GM23338 (cell line): ENCODE measurements at places on chromosomes 4 and X.
A peak's percentile ranks its signal among the peaks of the same experiment; 100 is the strongest.

DNA sequence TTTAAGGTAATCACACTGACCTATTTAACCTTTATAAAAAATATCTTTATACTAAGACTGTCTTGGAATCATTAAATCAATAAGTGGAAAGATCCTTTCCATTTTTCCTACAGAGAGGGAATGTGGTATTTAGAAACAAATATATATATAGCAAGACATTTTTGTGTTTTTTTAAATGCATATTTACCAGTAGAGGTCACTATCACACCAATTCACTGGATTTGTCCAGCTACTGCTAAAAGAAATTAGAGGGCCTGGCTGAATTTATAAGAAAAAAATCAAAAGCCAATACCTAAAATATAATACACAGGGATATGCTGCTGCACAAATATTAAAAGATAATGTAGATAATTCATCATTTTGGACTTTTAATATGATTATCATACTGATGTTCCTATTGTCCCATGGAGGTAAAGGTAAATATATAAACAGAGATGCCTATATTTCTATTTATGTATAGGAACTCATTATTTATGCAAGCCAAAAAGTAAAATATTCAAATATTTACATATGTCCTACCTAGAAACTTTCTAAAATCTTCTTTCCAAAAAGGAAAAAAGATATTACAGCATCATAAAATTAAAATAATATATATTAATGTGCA lies 69.5 kb downstream of the PDE5A start:
- peak; percentile 66 for DNase-seq

GRCh38 chrX:13433298-13433605 lies 113.4 kb upstream of the ATXN3L start:
- no peak for DNase-seq

- no peak for DNase-seq
Measured at GRCh38 chr4:653831-654502, 20.1 kb downstream of the ATP5ME start.

GRCh38 chrX:18010253-18010652 lies 149.2 kb upstream of the RAI2 start:
- no peak for DNase-seq

DNA sequence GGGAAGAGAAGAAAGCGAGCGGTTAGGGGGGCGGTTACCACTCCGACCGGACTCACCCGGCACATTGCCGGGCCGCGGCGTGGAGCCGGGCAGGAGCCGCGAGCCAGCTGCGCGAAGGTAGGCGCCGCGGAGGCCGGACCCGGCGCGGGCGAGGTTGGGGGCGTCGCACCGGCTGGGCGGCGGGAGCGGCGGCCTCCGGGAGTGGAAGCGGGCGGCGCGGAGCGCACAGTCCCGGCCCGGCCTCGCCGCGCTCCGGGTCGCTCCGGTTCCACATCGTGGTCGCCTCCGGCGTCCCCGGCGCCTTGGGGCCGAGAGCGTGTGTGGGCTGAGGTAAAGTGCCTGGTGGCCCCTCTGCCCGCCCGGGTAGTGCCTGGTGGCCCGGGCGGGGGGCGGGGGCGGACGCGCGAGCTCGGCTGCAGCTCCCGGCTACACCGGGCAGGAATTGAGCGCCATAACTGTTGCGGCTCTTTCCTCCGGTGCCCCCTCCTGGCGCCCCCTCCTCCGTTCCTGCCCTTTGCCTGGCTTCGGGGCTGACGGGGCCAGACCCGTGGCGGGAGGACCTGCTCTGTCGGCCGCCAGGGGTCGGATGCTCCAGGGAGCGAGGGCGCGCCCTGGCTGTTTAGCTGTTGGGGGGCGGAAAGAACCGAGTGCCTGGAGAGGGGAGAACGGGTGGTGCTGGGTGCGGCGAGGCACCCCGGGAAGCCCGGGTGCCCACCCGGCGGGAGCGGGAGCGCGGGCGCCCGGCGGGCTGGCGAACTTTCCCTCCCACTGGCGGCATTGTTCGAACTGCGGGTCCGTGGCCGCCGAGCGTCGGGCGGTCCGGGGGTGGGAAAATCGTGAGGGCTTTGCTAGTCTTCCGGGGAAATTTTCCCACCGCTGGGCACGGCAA lies 626 bp downstream of the JADE3 start:
- peak; percentile 76 for DNase-seq

GRCh38 chrX:120294651-120295050 lies 16.6 kb downstream of the TMEM255A start:
- DNase-seq: no peak

DNA sequence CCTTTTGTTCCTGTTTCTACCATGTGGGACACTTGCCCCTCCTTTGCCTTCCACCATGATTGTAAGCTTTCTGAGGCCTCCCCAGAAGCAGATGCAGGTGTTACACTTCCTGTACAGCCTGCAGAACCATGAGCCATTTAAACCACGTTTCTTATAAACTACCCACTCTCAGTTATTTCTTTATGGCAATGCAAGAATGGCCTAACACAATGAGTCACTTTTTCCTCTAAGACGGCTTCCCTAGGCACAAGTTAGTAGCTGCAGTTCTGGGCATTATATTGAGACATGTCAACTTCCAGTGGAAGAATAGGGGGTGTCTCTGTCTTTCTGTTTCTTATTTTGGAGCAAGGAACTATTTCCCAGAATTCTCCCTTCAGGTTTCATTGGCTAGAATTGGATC lies 32.9 kb upstream of the DIPK2B start:
- DNase-seq: no peak

- DNase-seq: peak; percentile 76
Measured at GRCh38 chr4:44927399-44928380, 201.3 kb upstream of the GNPDA2 start.

DNA sequence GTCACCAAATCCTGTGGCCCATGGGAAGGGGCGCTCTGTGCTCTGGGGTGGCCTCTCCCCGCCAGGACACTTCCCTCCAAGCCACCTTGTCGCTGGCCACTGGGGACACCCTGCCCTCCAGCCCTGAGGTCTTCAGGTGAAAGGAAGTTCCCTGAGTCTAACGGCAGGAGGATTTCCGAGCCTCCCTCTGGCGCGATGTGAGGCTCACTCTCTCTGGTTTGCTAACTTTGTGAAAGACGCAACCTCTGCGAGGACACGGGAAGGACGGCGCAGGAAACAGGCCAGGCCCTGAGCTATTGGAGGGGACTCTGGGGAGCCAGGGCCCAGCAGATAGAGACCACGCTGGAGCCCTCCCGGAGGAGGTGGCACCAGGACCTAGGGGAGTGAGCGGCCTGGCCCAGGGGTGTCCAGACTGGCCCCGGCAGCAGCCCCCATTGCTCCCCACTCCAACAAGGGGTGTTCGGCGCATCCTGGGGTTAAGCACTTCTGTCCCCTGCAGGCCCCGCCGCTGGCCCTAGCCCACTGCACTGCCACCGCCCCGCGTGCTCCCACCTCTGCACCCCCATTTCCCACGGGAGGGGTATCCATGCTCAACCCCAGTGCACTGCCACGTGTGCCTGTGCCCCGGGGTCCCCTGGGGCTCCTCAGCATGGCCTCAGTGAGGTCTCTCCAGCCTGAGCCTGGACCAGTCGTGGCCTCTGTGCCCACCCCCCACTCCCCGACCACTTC lies 72.2 kb upstream of the MXD4 start:
- no peak for DNase-seq

DNA sequence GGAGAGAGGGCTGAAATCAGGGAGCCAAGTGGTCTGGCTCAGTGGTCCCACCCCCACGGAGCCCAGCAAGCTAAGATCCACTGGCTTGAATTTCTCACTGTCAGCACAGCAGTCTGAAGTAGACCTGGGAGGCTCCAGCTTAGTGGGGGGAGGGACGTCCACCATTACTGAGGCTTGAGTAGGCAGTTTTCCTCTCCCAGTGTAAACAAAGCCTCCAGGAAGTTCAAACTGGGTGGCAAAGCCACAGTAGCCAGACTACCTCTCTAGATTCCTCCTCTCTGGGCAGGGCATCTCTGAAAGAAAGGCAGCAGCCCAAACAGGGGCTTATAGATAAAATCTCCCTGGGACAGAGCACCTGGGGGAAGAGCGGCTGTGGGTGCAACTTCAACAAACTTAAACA lies 88.1 kb downstream of the NPFFR2 start:
- no peak for DNase-seq

DNA sequence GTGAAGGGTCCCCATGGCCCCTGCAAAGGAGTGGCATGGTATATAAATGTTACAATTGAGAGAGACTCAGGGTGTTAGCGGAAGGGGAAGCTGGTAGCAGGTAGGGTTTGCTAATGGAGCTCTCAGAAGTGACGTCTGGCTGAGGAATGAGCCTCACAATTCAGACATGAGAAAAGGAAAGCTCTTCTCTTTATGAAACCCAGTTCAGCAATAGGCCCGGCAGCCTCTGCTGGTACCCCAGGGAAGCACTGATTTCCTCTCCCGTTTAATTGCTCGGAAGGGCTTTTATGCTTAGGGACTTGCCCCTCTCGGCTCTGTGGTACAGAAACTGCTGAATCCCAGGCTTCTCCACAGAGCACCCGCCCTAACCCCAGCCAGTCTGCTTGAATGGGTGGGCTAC lies 19.4 kb upstream of the AFAP1 start:
- no peak for DNase-seq

GRCh38 chr4:15110120-15110571 lies 107.9 kb downstream of the CPEB2 start:
- no peak for DNase-seq

DNA sequence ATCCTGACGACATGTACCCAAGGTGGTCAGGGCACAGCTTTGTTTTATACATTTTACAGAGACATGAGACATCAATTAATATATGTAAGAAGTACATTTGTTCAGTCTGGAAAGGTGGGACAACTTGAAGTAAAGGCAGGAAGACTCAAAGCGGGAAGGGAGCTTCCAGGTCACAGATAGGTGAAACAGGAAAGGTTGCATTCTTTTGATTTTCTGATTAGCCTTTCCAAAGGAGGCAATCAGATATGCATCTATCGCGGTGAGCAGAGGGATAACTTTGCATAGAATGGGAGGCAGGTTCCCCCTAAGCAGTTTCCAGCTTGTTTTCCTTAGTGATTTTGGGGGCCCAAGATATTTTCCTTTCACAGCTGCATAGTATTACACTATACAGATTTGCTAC lies 358.4 kb downstream of the GLUD2 start:
- DNase-seq: peak; percentile 40

DNA sequence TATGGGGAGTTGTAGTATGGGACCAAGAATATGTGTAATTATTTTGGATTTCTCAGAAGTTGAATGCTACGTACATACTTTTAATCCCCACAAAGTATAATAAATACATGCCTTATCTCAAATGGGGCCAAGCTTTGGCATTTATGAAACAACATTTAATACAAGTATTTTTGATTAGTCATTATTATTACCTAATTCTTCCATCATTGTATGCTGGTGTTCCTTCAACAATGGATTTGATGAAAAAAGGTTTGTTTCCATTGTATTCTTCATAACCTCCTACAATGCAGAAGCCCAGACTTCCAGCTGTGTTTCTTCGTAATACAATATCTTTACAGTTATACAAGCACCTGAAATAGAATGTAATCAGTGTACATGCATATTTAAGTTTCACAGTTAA lies 83.8 kb downstream of the FIP1L1 start:
- no peak for DNase-seq

GRCh38 chr4:31613946-31614623 lies 893.9 kb downstream of the PCDH7 start:
- no peak for DNase-seq

GRCh38 chrX:45788941-45789348 lies 588.3 kb upstream of the DIPK2B start:
- peak; percentile 44 for DNase-seq

DNA sequence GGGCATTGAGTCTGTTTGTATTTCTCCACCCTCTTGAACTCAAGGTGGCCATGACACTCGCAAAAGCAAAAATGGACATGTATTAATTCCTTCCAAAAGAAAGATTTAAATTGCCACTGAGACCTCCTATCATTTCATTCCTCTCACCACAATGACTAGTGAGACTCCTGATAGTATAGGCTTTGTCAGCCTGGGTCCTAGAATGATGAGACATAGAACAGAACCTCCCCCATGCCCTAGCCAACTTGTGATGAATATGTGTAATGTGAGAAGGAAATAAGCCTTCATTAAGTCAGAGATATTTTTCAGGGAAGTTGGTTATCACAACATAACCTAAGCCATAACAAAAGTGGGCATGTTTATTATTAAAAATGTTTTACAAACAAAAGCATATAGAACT lies 62.5 kb downstream of the ASB9 start:
- DNase-seq: no peak

DNA sequence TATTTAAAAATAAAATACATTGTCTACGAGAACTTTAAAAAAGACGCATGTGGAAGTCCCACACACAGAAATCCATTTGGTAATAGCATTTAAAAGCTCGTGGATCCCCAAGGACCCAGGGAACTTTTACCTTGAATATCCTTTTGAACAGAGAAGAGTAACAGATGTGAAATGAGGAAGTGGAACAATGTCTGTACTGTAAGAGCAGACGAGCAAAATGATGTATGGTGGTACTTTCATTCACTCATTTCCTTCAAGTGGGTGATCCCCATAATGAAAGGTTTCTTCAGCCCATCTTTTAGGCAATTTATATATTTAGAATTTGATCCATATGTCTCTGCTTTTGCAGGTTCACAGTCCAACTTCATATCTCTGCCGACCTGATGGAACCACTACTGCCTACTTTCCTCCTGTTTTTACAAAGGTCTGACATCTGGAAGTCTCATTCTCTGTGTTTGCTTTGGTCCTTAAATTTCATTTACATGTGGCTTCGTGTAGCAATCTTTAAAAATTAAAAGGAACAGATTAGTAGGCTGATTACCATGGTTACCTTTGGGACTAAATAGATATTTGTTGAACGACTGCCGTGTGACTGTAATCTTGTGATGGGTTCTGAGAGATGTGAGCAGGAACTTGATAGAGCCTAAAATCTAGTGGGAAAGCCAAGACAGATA lies 188.4 kb downstream of the PALLD start:
- DNase-seq: no peak

- DNase-seq: peak; percentile 37
Measured at GRCh38 chrX:6644411-6644810, 109.5 kb upstream of the VCX3A start.

GRCh38 chr4:56731857-56732256 lies 50.8 kb upstream of the HOPX start:
- DNase-seq: peak; percentile 21

GRCh38 chr4:14810568-14810967 lies 191.7 kb upstream of the CPEB2 start:
- no peak for DNase-seq

GRCh38 chr4:5137927-5138326 lies 86.6 kb downstream of the STK32B start:
- no peak for DNase-seq

DNA sequence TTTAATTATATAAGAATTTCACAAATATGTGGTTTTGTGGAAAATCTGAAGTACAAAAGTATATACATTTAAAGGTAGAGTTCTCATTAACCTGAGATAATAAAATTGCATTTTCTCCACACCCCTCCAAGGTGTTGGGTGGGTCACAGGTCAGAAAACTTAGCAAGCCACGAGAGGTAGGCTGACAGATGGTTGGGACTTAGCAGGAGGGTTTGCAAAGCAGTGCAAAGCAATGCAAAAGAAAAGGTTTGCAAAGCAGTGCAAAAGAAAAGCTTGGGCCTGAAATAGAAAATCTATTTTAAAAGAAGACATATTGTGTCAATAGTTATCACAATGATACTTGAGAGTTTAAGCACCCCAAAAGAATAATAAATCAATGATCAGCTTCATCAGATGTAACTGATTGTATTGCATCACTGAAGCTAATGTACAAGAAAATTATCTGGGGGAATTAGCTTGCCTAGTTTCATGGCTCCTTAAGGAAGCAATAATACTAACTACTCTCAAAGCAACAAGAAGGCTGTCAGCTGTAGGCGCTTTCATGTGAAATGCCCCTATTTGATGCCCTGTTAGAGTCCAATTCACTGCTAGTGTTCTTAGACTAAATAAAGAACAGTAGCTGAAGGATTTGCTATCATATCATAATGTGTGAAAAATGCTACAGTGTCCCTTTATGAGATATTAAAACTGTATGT lies 319.5 kb downstream of the KCNIP4 start:
- no peak for DNase-seq
